ENCODE measurements at places on chromosomes 12 and 14.

DNA sequence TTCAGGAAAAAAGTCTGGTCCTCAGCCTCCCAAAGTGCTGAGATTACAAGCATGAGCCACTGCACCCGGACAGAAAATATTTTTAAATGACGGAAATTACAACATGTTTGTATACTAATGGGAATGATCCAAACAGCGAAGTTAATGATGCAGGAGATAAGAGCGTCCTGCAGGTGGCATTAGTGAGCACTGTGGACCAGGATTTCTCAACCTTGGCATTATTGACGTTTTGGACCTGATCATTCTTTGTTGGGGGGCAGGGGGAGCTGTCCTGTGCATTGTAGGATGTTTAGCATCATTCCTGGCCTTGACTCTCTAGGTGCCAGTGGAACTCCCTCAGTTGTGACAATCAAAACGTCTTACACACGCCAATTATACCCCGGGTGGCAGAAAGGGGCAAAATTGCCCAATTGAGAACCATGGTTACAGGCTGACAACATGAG, 34.1 kb downstream of the SCFD1 start:
- peak; percentile 26 for DNase-seq

DNA sequence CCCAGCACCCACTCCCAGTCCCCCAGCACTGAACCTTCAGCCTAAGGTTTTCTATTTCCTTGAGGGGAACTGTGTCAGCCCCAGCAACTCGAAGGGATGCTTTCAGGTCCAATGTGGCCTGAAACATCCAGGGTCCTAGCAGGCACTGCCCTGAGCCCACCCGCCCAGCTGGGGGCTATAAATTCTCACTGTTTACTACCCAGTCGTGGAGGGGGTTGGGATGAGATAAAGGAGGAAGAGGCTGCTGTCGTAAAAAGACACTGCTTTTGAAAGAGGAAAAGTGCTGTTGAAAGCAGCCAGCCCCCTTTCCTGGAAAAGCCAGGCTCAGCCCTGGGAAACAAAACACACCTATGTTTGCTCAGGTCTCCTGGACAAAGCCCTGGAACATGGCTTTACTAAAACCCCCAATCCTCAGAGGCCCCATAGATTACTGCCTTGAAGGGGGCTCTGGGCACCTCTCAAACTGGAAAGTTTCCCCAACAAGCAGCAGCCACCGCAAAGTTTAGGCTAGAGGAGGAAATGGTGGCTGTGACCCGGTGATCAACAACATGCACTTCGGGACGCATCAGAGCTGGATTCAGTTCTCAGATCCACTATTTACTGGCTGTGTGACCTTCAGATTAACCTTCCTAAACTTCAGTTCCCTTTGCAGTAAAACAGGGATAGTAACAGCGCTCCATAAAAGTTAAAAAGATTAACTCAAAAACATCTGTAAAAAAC, 51.0 kb downstream of the ACTN1 start:
- DNase-seq, result peak; percentile 4

DNA sequence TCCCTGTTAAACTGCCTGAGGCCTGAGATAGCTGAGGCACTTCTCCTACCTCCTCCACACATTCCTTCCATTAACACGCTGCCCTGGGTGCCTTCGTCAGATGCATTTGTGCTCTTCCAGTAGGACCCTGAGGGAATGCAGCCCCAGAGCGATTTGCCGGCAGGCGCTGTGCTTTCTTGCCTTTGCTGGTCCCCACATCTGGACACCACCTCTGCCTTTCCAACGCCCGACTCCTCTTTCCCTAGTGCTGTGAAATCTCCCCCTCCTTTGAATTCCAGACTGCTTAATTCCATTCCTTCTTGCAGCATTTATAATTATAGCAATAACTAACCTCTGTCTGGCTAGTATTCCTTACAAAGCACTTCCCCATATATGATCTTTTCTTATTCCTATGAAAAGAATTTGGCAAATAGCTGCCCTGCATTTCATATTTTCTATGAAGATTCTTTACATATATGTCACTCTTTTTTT, 88.4 kb downstream of the C12orf75 start:
- DNase-seq, result no peak

DNA sequence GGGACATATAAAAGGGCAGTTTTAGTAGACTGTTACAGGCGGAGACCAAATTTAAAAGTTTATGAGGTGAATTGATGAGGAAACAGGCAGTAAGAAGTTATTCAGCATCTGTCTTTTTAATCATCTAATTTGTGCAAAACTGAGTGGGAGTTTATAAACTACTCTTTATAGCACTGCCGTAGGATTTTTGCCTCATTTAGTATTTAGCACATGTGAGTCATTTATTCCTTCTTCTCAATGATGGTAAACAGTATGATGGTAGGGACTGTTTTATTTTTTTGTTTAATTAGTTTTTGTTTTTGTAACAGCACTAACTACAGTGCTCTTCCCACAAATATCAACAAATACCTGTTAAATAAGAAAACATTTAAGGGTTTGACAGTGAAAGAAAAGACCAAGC, 20.6 kb downstream of the TOGARAM1 start:
- no peak for DNase-seq

GRCh38 chr14:34629657-34630529, at the start of gene SNX6:
SNX6 (minus strand) TSS chr14:34630148; CDS start chr14:34630116, 32 bp downstream.
- peak; percentile 77 for DNase-seq

GRCh38 chr14:100549834-100550625, 37.2 kb downstream of the BEGAIN start:
- DNase-seq, result no peak

GRCh38 chr12:132413931-132414588, 75.9 kb upstream of the FBRSL1 start:
- no peak for DNase-seq

DNA sequence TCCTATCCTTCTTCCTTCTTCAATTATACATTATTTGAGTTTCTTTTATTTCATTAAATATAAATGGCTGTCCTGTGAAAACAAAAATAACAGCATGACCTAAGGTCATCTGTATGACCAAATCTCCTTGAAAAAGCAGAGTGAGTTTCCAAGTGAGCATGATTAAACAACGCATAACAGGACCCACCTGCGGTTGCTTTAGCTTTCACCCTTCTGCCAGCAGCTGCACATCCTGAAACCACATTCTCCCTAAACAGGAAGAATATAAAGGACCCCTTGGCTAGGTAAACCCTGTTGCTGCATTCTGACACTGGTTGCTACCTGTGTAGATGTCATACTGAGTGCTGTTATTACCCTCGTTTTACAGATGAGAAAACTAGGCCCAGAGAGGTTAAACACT, 42.8 kb upstream of the CPM start:
- DNase-seq, result no peak

GRCh38 chr12:125124320-125124966, 59.2 kb downstream of the AACS start:
- no peak for DNase-seq

- DNase-seq, result no peak
Observed at GRCh38 chr12:18750085-18750484, 12.2 kb downstream of the CAPZA3 start.

DNA sequence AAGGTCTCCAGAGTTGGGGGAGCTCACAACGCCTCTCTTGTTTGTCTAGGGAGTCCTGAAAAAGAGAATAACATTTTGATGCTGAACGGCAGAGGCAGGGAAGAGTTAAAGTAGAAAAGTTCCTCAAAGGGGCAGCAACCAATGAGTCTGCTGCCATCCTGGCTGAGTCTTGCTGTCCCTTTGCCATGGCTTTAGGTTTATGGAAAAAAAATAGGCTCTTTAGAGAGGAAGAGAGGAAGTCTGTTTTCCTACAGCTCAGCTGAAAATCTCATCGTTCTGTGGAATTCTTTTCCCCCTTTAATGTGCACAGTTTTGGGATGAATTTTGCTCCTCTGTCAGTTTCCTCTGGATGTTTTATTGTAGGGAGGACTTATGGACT, 314.8 kb upstream of the TBX3 start:
- no peak for DNase-seq

GRCh38 chr12:79194595-79194994, 330.0 kb downstream of the SYT1 start:
- DNase-seq, result no peak

DNA sequence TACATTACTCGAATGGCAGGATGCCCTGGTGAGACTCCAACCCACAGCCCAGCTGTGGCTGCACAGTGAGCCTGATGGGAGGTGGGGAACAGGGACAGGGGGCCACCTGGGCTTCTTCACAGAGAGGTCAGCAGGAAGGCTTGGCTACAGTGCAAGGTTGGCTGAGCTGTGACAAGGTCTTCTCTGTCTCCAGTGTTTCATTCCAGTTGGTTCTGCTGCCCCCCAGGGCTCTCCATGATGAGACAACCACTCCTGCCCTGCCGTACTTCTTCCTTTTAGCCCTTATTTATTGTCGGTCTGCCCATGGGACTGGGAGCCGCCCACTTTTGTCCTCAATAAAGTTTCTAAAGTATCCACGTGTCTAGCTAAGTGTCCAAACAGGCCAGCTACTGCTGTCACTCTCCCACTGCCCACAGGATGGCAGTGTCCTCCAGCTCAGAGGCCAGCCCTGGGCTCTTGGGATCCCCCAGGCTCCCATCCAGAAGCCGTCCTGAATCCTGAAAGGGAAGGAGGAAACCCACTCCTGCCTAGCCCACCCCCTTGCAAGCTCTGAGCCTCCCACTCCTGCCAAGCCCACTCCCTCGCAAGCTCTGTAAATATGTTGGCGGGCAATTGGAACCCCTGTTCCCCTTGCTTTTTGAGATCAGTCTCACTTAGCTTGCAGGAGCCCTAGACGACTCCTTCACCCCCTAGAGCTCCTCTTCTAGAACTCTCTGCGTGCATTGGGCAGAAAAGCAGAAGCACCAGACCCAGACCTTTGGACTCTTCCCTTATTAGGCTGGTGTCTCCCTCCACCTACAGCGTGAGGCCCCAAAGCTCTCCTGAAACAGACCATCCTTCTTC, 5.4 kb downstream of the C1QL4 start:
- DNase-seq, result no peak

GRCh38 chr14:69354383-69355153, 43.5 kb downstream of the ERH start:
- DNase-seq, result no peak

DNA sequence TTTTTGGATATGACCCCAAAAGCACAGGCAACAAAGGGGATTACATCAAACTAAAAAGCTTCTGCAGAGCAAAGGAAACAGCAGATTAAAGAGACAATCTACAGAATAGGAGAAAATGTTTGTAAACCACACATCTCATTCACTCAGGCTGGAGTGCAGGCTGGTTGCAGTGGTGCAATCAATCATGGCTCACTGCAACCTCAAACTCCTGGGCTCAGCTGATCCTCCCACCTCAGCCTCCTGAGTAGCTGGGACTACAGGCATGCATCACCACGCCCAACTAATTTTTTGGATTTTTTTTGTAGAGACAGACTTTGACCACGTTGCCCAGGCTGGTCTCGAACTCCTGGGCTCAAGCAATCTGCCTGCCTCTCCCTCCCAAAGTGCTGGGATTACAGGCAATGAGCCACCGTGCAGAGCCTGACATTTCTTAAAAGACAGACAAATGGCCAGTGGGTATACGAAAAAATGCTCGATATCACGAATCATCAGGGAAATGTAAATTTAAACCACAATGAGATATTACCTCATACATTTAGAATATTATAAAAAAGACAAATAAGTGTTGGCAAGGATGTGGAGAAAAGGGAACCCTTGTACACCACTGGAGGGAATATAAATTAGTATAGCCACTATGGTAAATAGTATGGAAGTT, 9.8 kb downstream of the NCKAP5L start:
- no peak for DNase-seq

DNA sequence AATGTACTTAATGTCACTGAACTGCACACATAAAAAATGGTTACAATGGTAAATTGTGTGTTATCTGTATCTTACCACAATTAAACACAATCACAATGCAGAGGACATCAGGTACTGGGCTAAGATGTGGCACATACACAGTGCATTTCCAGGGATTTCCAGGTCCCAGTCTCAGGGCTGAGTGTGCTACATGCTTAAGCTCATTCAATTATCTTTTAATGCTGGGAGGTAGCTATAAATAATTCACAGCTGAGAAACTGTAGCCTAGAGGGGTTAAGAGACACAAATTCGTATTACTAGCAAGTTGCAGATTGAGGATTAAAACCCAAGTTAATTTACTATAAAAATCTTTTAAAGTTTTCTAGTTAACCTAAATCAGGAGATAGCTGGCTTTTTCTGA, 67.1 kb downstream of the CRACR2A start:
- DNase-seq, result no peak

DNA sequence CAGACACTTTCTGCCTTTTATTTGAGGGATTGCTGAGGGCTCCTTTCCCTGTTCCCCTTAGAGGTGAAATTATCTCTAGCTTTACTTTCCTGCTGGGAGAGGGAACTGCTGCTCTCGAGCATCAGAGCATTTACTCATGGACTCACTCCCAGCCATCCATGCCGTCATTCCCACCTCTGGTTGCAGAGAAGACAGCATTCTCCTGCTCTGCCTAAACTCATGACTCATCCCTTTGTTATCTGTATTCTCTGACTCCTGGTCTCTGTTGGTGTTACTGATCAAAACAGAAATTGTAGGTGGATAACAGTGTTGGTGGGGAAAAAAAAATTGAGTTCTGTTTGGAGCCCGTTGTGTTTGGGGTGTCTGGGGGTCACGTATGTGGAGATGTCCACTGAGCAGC, 159.3 kb downstream of the TTC8 start:
- DNase-seq, result no peak

GRCh38 chr14:64598404-64598803, 48.6 kb downstream of the PPP1R36 start:
- DNase-seq, result no peak

GRCh38 chr14:26925876-26926584, 328.2 kb upstream of the NOVA1 start:
- no peak for DNase-seq

- no peak for DNase-seq
Observed at GRCh38 chr14:105445901-105446845, 26.5 kb downstream of the MTA1 start.

DNA sequence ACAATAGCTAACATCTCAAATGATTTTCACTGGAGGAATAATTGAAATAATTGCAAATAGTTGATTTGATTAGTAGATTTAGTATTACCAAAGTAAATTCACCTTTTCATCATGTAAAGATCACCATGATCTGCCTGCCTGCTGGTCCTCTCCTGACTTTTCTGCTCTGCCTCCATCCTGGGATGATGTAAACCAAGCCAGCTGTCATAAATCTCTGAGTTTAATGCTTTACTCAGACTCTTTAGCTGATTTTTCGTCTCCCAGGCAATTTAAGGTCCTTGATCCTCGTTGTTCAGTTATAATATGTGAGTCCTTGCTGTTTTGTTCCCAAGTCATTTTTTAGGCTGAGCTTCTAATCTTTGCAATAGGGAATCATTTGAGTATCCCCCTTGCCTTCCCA, 138.0 kb downstream of the ANO4 start:
- no peak for DNase-seq

DNA sequence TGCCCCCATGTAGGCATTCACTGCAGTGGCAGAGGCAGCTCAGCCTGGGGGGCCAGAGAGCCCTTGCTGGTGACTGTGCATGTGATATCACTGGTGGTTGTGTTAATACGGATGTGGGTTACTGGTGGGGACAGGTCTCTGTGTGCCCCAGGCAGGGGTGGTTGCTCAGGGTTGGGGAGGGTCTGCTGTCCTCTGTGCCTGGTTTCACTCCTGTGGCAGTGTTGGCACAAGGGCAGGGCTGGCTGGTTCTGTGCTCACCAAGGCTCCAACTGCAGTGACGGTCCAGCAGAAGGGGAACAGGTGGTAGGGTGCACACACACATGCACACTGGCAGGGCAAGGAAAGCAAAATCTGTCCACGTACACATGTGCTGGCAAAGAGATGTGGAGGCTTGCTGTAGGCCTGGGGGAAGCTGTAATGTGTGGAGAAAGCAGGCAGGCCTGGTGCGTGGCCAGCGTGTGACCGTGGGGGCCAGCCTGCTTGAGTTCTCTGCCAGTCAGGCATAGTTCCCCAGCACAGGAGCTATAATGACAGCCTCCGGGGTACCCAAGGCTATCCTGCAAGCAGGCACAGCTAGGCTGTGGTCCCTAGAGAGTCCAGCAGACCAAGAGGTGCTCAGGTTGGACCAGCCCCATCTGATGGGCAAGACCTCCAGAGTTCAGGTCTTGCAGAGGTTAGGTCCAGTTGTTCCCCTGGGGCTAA, 254.6 kb downstream of the FBXL14 start:
- no peak for DNase-seq
